RKO (cell line): ENCODE measurements at places on chromosomes 6 and 20.
A peak's percentile ranks its signal among the peaks of the same experiment; 100 is the strongest.

DNA sequence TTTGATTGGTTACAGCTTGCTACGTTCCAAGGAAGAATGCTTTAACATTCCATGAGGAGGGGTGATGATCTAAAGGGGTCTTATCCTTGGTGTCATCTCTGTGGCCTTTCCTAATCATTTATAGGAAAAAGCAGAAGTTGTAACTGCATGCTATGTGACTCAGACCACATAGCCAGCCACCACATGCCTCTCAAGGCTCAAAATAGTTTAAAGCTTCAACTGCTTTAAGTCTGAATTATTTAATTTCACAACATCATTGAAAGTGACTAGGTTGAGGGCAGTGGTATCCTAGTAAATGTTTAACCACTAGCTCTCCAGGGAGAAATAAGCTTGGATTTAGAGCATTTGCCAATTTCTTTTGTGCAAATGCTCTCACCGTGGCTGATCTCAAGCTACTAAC, 29.7 kb downstream of the MC3R start:
- no peak for DNase-seq

DNA sequence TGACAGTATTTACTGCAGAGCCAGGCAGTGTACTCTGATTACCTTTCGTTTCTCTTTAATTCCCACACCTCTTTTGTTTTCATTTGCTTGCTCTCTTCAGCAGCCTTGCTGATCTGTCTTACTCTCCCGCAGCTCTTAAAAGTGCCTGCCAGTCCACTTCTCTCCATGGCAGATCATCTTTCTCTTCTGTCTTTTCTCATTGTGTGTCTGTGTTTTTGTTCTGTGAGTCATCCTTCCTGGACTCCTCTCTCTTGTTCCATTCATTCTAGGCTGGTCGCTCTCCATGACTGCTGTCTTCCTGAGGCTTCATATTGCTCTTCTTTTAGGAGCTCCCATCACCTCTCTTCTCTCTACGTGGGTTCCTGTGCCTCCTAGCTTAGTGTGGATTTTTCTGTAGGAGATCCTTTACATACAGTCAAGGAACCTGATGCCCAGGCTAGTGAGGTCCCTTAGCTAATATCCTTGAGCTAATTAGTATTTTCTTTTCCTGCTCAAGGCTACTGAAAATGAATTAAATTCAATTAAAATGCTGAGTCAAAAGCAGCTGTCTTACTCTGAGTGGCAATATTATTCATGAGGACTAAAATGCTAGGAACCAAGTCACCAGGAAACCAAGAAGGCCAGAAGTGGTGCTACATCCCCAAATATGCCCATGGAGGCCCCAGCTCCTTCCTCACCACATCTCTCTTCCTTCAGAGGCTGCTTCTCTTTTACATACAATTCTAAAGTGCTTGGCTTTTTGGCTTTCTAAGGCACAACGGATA, 86.1 kb downstream of the SLX4IP start:
- DNase-seq: no peak

DNA sequence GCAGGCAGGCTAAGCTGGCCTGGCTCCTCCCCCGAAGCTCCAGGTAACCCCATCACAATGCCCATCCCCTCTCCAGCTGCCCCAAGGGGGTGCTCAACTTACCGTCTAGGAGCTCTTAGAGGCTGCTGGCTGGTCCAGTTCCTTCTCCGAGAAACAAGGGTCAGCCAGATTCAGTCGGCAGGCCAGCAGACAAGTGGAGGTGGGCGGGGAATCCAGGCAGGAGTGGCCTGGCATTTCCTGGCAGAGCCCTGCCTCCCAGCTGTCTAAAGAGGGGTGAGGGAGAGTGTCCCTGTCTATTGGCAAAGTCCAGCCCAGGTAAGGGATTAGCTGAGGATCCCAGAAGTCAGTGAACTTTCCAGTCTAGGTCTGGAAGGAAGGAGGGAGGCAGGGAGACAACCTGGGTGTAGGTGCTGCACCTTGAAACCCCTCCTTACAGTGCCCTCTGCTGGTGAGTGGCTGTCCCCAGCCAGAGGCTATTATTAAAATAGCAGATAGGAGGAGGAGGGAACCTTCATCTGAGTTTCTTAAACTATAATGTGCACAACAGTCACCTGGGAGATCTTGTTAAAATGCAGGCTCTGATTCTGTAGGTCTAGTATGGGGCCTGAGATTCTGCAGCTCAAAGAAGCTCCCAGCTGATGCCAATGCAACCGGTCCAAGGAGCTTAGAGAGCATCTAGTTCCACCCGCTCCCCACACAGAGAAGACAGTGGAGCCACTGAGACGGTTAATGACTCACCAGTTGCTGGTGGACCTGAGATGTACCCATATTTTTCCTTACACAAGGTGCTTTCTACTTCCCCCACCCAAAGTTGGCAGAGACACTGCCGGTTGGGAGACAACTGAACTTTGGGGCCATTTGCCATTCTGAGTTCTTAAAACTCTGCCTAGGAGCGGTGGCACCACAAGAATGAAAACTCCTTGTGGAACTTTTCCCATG, at the start of gene UNC5CL:
TSS of gene UNC5CL (minus strand) at position 162 of the 939 bp plus-strand sequence. CDS start 4,147 bp downstream, outside the sequence.
- DNase-seq: no peak

DNA sequence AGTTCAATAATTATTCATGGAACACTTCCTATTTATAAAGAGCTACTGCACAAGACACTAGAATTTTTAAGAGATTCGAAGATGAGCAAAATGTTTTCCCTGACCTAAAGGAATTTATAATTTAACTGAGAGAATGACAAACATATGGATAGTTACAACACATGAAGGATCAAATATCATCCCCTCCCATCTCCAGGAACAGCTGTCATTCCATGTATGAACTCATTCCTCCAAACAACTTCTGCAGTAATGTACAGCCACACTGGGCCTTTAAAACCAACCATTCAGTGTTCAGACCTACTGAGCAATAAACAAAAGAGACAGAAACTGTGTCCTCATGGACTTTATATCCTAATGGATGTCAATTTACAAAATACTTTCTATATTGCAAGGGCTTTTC, 87.8 kb downstream of the KIF16B start:
- DNase-seq: no peak

GRCh38 chr6:133431031-133431430, 189.9 kb downstream of the EYA4 start:
- no peak for DNase-seq

GRCh38 chr6:87274660-87275274, 47.6 kb upstream of the SMIM8 start:
- DNase-seq: no peak

DNA sequence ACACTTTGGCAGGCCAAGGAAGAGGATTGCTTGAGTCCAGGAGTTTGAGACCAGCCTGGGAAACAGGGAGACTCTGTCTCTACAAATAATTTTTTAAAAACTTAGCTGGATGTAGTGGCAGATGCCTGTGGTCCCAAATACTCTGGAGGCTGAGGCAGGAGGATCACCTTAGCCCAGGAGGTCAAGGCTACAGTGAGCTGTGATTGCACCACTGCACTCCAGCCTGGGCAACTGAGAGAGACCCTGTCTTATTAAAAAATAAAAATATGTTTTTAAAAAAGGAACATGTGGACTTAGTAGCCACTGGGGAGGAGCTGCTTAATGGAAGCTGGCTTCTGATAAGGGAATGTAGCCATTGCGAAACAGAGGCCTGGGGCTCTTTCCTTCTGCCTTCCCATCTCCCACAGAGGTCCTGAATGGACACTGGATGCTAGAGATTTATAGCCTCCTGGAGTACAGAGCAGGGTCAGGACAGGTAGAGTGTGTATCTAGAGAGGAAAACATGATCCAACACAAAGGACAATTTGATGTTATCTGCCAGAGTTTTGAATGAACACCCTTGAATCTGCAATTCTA, 21.7 kb upstream of the GMNN start:
- no peak for DNase-seq

GRCh38 chr6:125262016-125263013, 39.5 kb downstream of the HDDC2 start:
- no peak for DNase-seq

GRCh38 chr6:153108315-153108714, 22.8 kb downstream of the RGS17 start:
- DNase-seq: peak; percentile 40

DNA sequence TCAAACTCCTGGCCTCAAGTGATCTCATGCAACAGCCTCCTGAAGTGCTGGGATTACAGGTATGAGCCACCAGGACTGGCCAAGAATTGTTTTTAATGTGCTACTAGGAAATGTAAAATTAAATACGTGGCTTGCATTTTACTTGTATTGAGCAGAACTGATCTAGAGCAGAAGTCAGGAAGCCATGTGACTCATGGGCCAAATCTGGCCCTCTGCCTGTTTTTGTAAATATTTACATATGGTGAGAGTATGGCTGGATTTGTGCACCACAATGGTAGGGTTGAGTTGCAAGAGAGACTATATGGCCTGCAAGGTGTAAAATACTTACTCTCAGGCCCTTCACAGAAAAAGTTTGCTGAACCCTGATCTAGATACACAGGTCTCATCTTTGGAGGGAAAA, 75.8 kb downstream of the LAMP5 start:
- DNase-seq: no peak

DNA sequence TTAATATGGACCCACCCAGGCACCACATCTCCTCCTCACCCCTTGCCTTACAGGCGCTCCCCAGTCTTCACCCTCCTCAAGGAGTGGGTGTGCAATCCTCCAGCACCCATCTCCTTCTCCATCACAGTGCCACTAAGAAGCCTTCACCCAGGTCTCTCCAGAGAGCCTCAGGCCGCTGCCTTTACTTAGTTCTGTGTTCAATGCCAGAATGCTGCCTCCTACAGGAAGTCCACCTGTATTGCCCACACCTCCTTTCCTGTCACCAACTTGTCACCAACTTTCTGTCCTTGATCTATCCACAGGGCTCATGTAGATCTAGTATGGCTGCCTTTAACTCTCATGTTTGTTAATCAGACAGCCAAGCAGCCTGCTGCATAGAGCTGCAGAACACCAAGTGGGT, 586 bp upstream of the LST1 start:
- DNase-seq: no peak

- DNase-seq: no peak
Observed at GRCh38 chr6:11448038-11448437, 89.5 kb upstream of the TMEM170B start.

- no peak for DNase-seq
Observed at GRCh38 chr20:21133404-21133803, 7.5 kb downstream of the KIZ start.

GRCh38 chr6:134427721-134428120, 109.8 kb upstream of the SGK1 start:
- DNase-seq: no peak

GRCh38 chr20:25372584-25373336, 17.9 kb downstream of the ABHD12 start:
- DNase-seq: peak; percentile 95

DNA sequence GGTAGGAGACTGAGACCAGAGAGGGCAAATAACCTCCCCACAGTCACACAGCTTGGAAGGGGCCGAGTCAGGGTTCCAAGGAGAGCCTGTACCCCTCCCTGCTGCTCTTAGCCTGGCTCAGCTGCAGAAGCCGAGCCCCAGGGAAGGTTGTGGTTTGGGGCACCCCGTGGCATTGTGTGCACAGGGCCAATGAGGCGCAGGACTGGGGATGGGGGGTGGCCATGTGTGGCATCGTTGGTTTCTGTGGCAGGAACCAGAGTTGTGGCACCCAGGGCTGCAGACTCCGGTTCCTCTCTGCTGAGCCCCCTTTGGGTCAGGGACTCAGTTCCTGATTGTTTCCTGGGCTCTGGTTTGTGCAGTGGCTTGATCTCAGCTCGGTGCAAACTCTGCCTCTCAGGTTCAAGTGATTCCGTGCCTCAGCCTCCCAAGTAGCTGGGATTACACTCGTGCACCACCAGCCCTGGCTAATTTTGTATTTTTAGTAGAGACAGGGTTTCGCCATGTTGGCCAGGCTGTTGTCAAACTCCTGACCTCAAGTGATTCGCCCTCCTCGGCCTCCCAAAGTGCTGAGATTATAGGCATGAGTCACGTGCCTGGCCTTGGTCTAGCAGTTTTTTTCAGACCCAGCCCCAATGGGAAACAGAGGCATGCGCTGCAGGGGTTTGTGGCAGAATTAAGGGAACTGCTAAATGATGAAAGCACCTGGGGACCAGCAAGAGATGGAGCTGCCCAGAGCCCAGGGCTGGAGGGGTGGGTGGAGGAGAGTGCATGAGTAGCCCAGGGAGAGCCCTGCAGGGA, 221.0 kb upstream of the SULF2 start:
- no peak for DNase-seq

DNA sequence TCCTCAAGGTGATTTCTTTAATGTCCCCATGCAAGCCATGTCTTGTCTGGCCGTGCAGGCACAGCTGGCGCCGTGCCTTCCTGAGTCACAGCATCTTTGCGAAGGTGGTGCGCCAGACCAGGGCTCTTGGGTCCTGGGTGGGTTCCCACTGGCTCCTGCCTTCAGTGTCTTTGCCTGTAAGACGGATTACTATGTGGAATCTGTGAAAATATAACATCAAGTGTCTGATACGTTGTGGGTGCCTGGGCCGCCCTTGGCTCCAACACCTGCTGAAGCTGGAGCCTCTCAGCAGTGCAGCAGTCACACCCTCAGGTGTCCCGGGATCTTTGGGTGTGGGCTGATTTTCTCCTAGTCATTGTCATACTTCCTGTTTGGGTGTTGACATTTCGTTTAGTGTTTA, 3.2 kb downstream of the OSBPL2 start:
- DNase-seq: no peak

DNA sequence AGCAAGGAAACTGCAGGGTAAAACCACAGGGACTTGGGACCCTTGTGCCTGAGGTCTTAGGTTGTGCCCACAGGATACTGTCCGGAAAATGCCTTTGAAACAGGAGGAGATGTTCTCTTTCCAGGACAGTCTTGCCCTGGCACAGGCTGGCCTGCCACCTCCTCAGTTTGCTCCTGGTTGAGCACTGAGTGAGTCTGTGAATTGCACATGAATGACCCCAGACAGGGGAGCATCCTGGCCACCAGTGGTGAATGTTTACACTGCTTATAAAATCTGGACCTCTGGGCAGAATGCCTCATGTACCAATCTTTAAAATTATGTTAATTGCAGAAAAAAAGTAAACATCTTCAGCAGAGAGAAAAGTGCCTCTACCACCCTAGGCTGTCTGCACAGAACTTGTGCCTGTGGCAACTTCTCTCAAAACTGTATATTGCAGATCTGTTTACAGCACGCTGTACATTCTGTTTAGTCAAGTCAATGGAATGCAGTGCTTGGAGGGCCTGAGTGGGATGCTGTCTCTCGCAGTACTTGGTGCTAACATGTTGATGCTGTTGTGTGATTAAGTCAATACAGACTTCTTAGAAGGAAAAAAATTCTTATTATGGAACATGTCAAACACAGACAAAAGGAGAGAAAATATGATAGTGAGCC, 242.1 kb downstream of the SOD2 start:
- no peak for DNase-seq

DNA sequence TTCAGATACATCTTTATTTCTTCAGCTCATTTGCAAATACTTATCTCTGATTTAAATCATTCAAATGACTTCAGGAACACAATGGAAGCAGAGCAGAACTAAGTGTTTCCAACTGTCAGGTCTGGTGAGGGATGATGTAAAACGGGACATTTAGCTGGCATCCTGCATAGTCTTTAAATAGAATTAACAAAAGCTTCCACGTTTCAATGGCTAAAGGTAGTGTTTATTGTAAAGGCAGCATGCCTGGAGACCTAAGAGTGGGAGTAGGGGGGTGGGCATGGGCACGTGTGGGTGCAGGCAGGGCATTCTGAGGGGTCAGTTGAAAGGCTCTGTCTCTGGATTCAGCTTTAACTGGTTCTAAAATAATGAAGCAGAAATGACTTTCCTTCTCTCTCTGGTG, 174.9 kb downstream of the PLCB1 start:
- no peak for DNase-seq

GRCh38 chr6:45667300-45667699, 289.6 kb upstream of the SUPT3H start:
- no peak for DNase-seq

- no peak for DNase-seq
Observed at GRCh38 chr6:119234941-119235340, 114.6 kb downstream of the MAN1A1 start.
